ENCODE measurements at places on chromosomes 11 and 22.

GRCh38 chr11:119356349-119357031 lies 10.0 kb upstream of the MFRP start:
- peak; percentile 67 for DNase-seq

- no peak for DNase-seq
Measured at GRCh38 chr22:49015459-49015858, 812.2 kb downstream of the BRD1 start.

DNA sequence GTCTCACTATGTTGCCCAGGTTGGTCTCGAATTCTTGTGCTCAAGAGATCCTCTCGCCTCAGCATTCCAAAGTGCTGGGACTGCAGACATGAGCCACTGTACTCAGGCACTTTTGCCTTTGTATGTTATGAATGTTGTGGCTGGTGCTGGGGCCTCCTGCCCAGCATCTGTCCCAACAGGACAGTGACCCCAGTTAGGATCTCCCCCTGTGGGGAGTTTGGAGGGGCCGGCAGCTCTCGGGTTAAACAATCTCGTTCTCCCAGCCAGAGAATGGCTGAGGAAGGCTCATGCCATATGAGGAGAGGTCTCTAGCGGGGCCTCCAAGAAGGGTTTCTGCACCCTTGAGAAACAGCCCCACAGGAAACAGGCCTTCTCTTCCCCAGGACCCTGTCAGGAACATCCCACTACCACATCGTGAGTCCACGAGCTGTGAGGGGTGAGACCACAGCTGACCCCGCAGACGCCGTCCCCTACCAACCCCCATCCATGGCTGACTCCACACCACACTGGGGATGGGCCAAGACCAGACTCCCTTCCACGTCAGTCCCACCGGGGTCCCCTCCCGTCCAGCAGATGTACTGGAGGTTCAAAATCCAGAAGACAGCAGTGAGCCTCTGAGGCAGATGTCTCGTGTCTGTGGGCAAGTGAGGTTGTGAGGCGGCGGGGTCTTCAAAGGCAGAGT lies 54.1 kb downstream of the SHANK2 start:
- DNase-seq: no peak

- no peak for DNase-seq
Measured at GRCh38 chr22:17164392-17165024, 5.4 kb upstream of the HDHD5 start.

DNA sequence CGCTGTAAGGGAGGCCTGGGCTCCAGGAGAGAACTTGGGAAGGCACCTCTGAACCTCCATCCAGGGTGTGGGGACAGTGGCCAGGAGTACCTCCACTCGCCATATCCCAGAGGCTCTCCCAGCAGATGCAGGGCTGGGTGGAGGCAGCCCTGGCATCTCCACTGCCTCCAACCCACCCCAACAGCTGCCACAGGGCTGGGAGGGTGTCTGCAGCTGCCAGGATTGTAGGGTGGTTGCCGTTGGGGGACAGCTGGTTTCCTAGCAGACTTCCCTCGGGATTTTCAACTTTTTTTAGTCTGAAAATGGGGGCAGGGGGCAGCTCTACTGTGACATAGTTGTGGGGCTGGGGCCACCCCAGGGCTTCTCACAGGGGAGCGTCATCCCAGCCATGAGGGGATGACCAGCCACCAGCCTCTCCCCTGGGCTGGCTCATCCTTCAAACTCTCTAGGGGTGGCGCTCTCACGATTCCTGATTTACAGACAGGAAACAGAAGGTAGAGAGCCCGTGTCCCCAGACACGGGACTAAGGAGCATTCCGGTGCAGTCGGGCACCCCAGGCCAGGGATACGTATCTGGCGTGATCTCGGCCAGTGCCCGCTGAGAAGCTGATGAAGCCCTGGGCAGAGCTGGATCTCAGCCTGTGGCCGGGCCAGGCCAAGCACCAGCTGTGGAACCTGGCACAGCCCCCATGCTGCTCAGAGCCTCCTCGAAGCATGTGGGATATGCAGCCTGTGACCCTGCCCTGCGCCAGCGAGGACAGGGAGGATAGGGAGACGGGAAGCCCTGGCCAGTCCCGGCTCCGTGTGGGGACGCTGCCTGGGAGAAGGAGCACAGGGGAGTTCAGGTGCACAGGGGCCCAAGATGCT lies 9.9 kb downstream of the PRR5 start:
- no peak for DNase-seq

DNA sequence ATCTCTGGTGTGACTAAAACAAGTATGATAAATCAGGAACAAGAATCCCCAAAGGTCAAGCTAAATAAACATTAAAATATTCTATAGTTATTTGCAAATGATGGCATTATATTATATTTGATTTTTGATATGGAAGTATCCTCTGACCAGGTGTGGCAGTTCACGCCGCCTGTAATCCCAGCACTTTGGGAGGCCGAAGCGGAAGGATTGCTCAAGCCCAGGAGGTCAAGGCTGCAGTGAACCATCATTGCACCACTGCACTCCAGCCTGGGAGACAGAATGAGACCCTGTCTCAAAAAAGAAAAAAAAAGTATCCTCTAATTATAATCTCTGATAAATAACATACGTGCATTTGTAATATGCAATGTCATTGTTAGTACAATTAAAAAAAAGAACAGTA lies 6.6 kb upstream of the POU2AF3 start:
- DNase-seq: no peak

DNA sequence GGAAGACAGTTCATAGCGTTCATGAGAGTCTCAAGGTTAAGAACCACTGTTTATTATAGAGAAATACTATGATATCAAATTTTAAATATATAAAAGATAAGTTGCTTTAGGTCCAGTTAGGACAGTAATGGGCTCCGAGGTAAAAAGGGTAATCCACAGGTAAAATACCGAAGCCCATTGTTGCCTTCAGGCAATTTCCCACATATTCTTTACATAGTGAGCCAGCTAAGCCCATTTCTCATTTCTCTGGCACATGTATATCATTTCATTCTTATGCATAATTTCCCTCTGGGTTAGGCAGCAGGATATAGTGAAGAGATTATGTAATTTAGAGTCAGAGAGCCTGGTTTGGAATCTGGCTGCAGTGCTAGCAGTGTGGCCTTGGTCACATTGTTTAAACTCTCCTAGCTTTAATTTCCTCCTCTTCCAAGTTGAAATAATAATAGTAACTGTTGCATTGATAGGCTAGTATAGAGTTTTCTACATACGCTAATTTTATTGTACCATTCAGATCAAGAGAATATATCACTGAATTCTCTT lies 7.6 kb upstream of the POU2AF1 start:
- no peak for DNase-seq

- peak; percentile 45 for DNase-seq
Measured at GRCh38 chr11:66068923-66069714, 953 bp upstream of the PACS1 start.

All from GM06990 (cell line).